Stimulated activated memory B cell treated with anti-CD40 and anti-IgM and Interleukin-4, amounts not matched to agents 10 μg/mL and 1 μg/mL and 100 μg/mL, for 72 hours (primary cell): ENCODE measurements at places on chromosomes 5 and 9.

GRCh38 chr9:70421272-70422180, 7.1 kb upstream of the KLF9 start:
- no peaks in the 10 kb centered on the region for H3K36me3 ChIP-seq
- peak overlapping the region; percentile 96 for H3K27ac ChIP-seq
- no peaks in the 10 kb centered on the region for H3K27me3 ChIP-seq
- H3K4me1 ChIP-seq = peaks cover 38% of the 10 kb centered on the region

DNA sequence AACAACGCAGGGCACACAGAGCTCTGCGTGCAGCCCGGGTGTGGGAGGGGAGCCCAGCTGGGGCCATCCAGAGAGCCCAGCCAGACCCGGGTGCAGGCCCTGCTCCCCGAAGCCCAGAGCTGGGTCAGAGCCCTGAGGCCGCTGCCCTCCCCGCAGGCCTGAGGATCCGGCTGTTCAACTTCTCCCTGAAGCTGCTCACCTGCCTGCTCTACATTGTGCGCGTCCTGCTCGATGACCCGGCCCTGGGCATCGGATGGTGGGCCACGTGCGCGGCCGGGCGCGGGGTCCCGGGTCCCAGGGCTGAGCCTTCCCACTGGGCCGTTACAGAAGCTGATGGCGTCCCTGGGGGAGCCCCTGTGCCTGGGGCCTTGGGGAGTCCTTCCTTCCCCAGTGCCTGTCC, 48.8 kb downstream of the KCNT1 start:
- peaks cover 38% of the 10 kb centered on the region for H3K27me3 ChIP-seq
- no peak for ATAC-seq
- no peak overlapping the region for H3K27ac ChIP-seq
- no peak overlapping the region for H3K4me3 ChIP-seq
- H3K36me3 ChIP-seq = no peaks in the 10 kb centered on the region

DNA sequence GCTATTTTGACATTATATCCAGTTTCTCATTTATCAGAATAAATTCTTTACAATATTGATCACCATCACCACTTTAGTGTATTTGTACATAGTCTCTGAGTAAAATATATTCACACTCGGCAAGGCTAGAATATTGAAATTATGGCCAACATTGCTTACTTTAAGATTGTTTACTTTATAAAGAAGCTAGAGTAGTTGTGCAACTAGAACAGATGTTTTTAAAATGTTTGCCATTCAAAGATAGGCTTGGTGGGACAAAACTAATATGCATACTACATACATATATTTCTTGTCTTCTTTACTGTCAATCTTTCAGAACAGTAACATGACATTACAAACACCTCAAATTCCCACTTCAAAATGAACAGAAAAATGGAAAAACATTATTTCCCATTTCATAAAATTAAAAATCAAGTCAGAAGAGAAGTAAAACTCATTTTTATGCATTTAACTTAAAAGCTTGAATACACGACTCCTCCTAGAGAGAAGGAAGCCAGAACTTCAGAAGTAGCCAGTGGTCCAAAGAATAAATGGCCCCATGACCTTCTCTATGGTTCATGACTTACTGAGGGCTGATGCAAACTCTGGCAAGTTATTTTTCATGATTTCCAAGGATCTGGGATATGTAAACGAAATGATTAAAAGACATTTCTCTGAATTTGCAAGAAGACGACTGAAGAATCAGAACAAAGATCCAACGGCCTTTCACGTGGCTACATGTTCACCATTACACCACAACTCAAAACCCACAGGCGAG, 14.1 kb downstream of the MTX3 start:
- H3K27me3 ChIP-seq = no peaks in the 10 kb centered on the region
- no peak for ATAC-seq
- H3K4me1 ChIP-seq = peaks cover 16% of the 10 kb centered on the region
- H3K27ac ChIP-seq = no peak overlapping the region
- H3K4me3 ChIP-seq = no peak overlapping the region

GRCh38 chr9:124133727-124134126, 122.2 kb downstream of the LHX2 start:
- no peaks in the 10 kb centered on the region for H3K27me3 ChIP-seq
- no peak for ATAC-seq
- H3K4me1 ChIP-seq = peaks cover 79% of the 10 kb centered on the region
- no peak overlapping the region for H3K4me3 ChIP-seq

GRCh38 chr5:115656404-115656803, 30.6 kb upstream of the TMED7 start:
- H3K4me1 ChIP-seq = no peaks in the 10 kb centered on the region
- no peak overlapping the region for H3K27ac ChIP-seq
- H3K4me3 ChIP-seq = no peak overlapping the region

DNA sequence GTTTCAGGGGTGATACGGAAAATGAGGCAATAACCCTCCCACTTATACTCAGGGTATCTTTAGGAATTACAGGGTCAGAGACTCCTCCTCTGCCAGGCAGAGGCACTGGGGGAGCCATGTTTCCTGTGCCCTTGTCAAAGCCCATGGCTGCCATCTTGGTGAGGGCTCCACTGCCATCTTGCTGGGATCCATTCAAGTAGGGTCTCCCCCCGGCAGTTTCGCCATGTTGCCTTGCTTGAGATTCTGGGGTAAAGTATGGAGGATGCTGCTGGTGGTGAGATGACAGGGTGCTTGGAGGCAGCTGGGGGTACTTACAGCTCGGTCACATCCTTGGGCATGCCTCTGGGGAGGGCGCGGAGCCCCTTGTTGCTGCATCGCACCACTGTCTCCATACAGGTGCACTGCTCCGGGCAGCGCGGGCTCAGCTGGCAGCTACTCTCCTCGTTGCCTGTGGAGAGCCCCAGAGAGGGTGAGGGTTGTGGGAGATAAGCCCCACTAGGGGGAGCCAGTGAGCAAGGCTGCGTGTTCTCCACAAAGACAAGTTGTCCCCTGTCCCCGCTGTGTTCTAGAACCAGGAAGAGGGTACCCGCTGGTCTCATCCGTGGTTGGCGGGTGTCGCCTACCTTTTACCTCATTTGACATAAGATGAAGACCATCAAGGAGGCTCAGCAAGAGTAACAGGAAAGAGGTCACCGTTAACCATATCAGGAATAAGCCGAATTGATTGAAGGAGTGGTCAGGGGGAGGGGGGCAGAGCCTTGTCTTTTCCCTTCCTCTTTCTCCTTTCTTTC, 169.0 kb upstream of the PANK3 start:
- no peaks in the 10 kb centered on the region for H3K27me3 ChIP-seq
- no peak overlapping the region for H3K27ac ChIP-seq
- ATAC-seq = no peak

- H3K27me3 ChIP-seq = no peaks in the 10 kb centered on the region
- H3K4me1 ChIP-seq = no peaks in the 10 kb centered on the region
- ATAC-seq = no peak
- no peak overlapping the region for H3K4me3 ChIP-seq
- H3K27ac ChIP-seq = no peak overlapping the region
Measured at GRCh38 chr9:76528056-76528455, 69.1 kb downstream of the GCNT1 start.

DNA sequence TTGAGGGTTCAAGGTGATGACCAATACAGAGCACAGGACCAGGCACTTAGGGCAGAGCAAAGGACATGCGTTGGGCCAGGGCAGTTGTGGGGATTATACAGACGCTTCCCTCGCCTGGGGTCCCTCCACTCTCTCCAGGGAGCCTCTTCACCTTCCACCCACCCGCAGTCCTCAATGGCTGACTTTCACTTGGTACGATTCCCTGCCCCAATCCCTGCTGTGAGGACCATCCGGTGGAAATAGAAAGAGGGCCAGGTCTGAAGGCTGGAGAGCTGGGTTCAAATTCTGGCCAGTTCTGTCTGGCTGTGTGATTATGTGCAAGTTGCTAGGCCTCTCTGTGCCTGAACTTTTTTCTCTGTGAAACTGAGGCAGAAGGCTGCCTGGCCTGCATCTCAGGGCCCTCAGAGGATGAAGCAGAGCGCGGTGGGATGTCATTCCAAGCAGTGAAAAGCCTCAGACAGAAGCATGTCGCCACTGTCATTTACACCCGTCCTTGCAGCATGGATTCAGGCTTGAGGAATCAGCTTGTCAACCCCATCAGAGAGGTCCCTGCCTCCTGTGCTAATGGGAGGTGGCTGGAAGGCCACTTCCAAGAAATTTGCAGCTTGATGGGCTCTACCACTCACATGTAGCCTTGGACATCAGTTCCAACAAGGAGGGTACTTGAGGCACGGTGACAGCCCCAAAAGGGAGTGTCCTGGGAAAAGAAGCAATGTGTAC, 206.6 kb upstream of the IER5L start:
- peaks cover under 1% of the 10 kb centered on the region for H3K27me3 ChIP-seq
- H3K36me3 ChIP-seq = no peaks in the 10 kb centered on the region
- H3K4me3 ChIP-seq = peak overlapping the region; percentile 81
- peaks cover 19% of the 10 kb centered on the region for H3K4me1 ChIP-seq
- ATAC-seq = no peak
- peak overlapping the region; percentile 92 for H3K27ac ChIP-seq

DNA sequence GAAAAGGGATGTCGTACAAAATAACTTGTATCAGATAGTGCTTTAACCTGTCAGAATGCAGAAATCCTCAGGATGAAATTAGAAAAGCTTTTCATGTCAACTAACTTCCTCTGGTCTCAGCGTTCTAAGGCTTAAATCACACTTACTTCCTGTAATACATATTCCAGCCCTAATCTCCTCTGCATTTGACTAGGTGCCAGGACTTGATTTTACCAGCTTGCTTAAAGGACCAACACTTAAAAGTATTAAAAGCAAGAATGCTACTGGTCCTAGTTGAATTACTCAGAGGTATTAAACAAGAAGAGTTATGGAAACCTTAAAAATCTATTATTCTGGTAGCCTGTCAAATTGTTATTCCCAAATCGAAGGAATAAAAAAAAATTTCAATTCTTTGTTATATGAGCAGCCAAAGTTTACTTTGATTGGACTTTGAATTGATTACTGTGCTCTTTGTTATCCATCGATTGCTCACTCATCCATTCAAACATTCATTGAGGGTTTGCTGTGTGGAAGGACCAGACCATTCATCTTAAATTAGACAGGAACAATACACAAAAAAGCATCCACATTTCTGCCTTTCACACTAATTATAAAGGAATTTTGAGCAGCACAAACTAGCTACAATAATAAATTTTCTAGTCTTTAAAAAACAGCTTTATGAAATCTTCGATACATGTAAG, 108.7 kb downstream of the MUSK start:
- H3K27ac ChIP-seq = no peak overlapping the region
- no peak overlapping the region for H3K4me3 ChIP-seq
- no peaks in the 10 kb centered on the region for H3K36me3 ChIP-seq
- no peaks in the 10 kb centered on the region for H3K27me3 ChIP-seq

GRCh38 chr9:135067096-135067710, 20.3 kb upstream of the OLFM1 start:
- H3K4me3 ChIP-seq = no peak overlapping the region
- no peak overlapping the region for H3K27ac ChIP-seq
- peaks cover 42% of the 10 kb centered on the region for H3K27me3 ChIP-seq
- H3K4me1 ChIP-seq = no peaks in the 10 kb centered on the region
- ATAC-seq = no peak

GRCh38 chr9:116209414-116210116, 56.0 kb downstream of the PAPPA start:
- no peak for ATAC-seq
- no peaks in the 10 kb centered on the region for H3K4me1 ChIP-seq
- no peak overlapping the region for H3K27ac ChIP-seq
- H3K36me3 ChIP-seq = no peaks in the 10 kb centered on the region

DNA sequence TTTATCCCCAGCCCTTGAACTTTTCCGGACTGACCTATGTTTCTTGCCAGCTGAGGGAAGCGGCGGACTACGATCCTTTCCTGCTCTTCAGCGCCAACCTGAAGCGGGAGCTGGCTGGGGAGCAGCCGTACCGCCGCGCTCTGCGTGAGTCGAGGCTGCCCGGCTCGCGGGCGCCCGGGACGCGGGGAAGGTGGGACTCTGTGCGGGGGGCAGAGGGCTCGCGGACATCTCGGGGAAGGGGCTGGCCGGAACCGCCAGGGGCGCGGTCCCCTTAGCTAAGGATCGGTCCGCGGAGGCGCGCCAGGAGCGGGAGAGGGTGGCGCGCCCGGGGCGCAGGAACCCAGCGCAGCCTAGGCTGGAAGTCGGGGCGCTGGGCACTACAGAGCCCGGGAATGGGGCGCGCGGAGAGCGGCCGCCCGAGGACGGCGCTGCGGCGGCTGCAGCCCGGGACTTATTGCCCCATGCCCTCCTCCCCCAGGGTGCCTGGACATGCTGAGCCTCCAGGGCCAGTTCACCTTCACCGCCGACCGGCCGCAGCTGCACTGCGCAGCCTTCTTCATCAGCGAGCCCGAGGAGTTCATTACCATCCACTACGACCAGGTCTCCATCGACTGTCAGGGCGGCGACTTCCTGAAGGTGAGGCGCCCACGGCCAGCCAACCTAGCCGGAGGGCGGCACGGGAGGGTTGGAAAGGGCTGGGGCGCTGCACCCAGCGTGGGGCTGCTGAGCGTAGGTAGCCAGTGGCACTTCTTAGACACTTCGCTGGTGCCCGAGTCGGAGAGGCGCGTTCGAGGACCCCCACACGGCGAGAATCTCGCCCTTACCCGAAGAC, 922 bp downstream of the CRHBP start:
- peaks cover 41% of the 10 kb centered on the region for H3K27me3 ChIP-seq
- H3K4me3 ChIP-seq = peak overlapping the region; percentile 21
- peaks cover 10% of the 10 kb centered on the region for H3K4me1 ChIP-seq
- no peaks in the 10 kb centered on the region for H3K36me3 ChIP-seq
- ATAC-seq = no peak

DNA sequence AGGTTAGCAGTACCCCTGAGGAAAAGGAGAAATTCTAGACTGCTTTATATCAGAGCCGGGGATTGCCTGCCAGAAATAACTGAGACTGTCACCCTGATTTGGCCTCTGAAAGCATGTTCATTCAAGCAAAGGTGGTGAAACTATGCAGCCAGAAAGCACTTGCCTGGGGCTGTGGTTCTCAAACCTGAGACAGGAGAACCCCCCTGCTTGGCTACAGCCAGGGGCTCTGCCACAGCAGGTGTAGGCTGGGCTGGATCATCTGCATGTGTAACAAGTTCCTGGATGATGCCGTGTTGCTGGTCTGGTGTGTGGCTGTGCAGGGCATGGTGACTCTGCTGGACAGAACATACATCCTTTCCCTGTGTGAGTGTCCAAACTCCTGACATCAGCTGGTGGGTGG, 157.8 kb downstream of the NXNL2 start:
- no peak overlapping the region for H3K27ac ChIP-seq
- no peaks in the 10 kb centered on the region for H3K4me1 ChIP-seq

GRCh38 chr9:114484215-114484853, 20.9 kb downstream of the WHRN start:
- peak overlapping the region; percentile 92 for H3K27ac ChIP-seq
- no peaks in the 10 kb centered on the region for H3K27me3 ChIP-seq
- peak; percentile 43 for ATAC-seq
- peak overlapping the region; percentile 4 for H3K4me3 ChIP-seq
- H3K36me3 ChIP-seq = peaks cover 8% of the 10 kb centered on the region
- peaks cover 73% of the 10 kb centered on the region for H3K4me1 ChIP-seq

- peak overlapping the region; percentile 87 for H3K27ac ChIP-seq
- peaks cover 40% of the 10 kb centered on the region for H3K4me1 ChIP-seq
Measured at GRCh38 chr5:172224996-172225395, 31.0 kb downstream of the EFCAB9 start.

DNA sequence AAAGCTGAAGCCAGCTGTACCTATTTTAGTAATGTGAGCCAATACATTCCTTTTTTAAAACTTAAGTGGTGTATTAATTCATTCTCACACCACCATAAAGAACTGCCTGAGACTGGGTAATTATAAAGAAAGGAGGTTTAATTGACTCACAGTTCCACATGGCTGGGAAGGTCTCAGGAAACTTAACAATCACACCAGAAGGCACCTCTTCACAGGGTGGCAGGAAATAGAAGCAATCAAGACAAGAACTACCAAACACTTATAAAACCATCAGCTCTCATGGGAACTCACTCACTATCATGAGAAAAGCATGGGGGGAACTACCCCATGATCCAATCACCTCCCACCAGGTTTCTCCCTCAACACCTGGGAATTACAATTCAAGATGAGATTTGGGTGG, 21.0 kb downstream of the ESM1 start:
- no peak for ATAC-seq
- no peak overlapping the region for H3K4me3 ChIP-seq
- no peak overlapping the region for H3K27ac ChIP-seq
- H3K4me1 ChIP-seq = no peaks in the 10 kb centered on the region
- no peaks in the 10 kb centered on the region for H3K36me3 ChIP-seq
